ENCODE measurements at places on chromosomes 4 and X. TPM values are rescaled to one million over a fixed set of nuclear protein-coding genes. Genes with fewer than 3 reads are reported as not detected.

Gene HAND2
- 117 TPM for total RNA-seq

Gene CRLF2
- total RNA-seq: not detected

Gene WNK3
- total RNA-seq: 0.88 TPM

Gene VSIG4
- total RNA-seq: 41.7 TPM

Gene RIBC1
- 0.49 TPM for total RNA-seq

Gene RNF175
- total RNA-seq: 0.71 TPM

Gene MAGEA2
- not detected for total RNA-seq

Gene STK26
- total RNA-seq: 0.80 TPM

Gene CD38
- total RNA-seq: 1.5 TPM

Gene SYP
- 1.6 TPM for total RNA-seq

Gene PLXNB3
- 2.9 TPM for total RNA-seq

Gene CCKAR
- not detected for total RNA-seq

Gene GASK1B
- 61.9 TPM for total RNA-seq

Gene CDKN2AIP
- total RNA-seq: 8.5 TPM

Gene NALF2
- total RNA-seq: 26.1 TPM

Gene NAP1L5
- 3.5 TPM for total RNA-seq

Gene VGLL1
- total RNA-seq: not detected

Gene PNMA3
- 1.8 TPM for total RNA-seq

Gene AKAP14
- not detected for total RNA-seq

Gene GPR50
- total RNA-seq: not detected

Gene SOX3
- not detected for total RNA-seq

Gene HMX1
- not detected for total RNA-seq

Gene ATP1B4
- total RNA-seq: 1.8 TPM

Gene G3BP2
- 71.2 TPM for total RNA-seq

Gene NPY5R
- 0.25 TPM for total RNA-seq

Gene P2RY4
- total RNA-seq: not detected

Gene UCHL1
- total RNA-seq: 35.2 TPM

Gene PCDH11X
- total RNA-seq: 0.08 TPM

Gene EIF4E
- total RNA-seq: 56.1 TPM

Gene MSANTD1
- 0.44 TPM for total RNA-seq

Gene PLXNA3
- total RNA-seq: 16.6 TPM

Gene ANK2
- 267 TPM for total RNA-seq

Gene CNGA1
- total RNA-seq: not detected

Gene ARR3
- total RNA-seq: not detected

Gene RASGEF1B
- total RNA-seq: 4.3 TPM

Gene RHOXF2B
- not detected for total RNA-seq

Gene KIF4A
- 0.25 TPM for total RNA-seq

Gene DRD5
- total RNA-seq: not detected

Gene CRMP1
- 1.4 TPM for total RNA-seq

Gene GAB3
- 14.8 TPM for total RNA-seq

Gene ADH1B
- 91.9 TPM for total RNA-seq

Gene IL13RA1
- total RNA-seq: 14.8 TPM
